Colonic mucosa (tissue), 4 donors: ENCODE measurements at places on chromosomes 2 and 18. TPM values are rescaled to one million over a fixed set of nuclear protein-coding genes. Genes with fewer than 3 reads are reported as not detected.

The PPP1R1C gene
- not detected for total RNA-seq

The LAMA3 gene
- 41.3 TPM for total RNA-seq

The TTN gene
- 0.99 TPM for total RNA-seq

The ACTG2 gene
- total RNA-seq = 1,198 TPM

The SULT1C4 gene
- total RNA-seq = 0.59 TPM

GRCh38 chr2:54983345-54984220 is 66.7 kb downstream of the RTN4 start:
- H3K4me1 ChIP-seq = no peaks in the 10 kb centered on the region
- H3K36me3 ChIP-seq = no peaks in the 10 kb centered on the region
- no peaks in the 10 kb centered on the region for H3K27me3 ChIP-seq

- no peaks in the 10 kb centered on the region for H3K4me1 ChIP-seq
- no peaks in the 10 kb centered on the region for H3K27me3 ChIP-seq
- H3K4me3 ChIP-seq = peak overlapping the region; percentile 96
- H3K36me3 ChIP-seq = no peaks in the 10 kb centered on the region
- peak; percentile 43 for DNase-seq
Observed at GRCh38 chr2:32358111-32358482, 1.3 kb downstream of the BIRC6 start.

- H3K4me1 ChIP-seq = no peaks in the 10 kb centered on the region
- no peaks in the 10 kb centered on the region for H3K27me3 ChIP-seq
- no peaks in the 10 kb centered on the region for H3K36me3 ChIP-seq
- H3K27ac ChIP-seq = no peak overlapping the region
- H3K4me3 ChIP-seq = no peak overlapping the region
Observed at GRCh38 chr2:209162129-209162528, 261.7 kb upstream of the MAP2 start.

GRCh38 chr2:43174368-43174916 is 52.0 kb downstream of the ZFP36L2 start:
- H3K27ac ChIP-seq = peak overlapping the region; percentile 66
- DNase-seq = peak; percentile 42
- H3K4me3 ChIP-seq = no peak overlapping the region

DNA sequence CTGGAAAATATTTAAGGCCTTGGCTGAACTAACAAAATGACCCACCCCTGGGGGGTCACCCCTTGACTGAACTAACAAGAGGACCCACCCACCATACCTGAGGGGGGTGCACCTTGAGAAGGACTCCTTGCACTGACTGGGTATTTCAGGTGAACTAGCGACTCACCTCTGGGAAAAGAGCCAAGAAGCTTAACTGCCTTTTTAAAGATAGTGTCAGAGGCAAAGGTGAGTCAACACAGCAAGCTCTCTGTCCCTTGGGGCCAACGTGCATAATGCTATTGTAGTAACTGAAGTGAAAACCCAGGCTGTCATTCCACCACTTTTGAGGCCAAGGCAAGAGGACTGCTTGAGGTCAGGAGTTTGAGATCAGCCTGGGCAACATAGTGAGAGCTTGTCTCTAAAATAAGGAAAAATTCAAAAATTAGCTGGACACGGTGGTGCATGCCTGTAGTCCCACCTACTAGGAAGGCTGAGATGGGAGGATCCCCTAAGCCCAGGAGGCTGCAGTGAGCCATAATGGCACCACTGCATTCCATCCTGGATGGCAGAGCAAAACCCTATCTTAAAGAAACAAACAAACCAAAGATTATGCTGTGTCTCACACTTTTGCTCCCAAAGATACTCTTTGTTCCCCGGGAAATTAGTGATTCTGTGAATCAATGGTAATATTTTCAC is 36.4 kb upstream of the ZCCHC2 start:
- peak; percentile 77 for DNase-seq
- H3K4me3 ChIP-seq = no peak overlapping the region
- no peaks in the 10 kb centered on the region for H3K36me3 ChIP-seq
- peaks cover 5% of the 10 kb centered on the region for H3K4me1 ChIP-seq

DNA sequence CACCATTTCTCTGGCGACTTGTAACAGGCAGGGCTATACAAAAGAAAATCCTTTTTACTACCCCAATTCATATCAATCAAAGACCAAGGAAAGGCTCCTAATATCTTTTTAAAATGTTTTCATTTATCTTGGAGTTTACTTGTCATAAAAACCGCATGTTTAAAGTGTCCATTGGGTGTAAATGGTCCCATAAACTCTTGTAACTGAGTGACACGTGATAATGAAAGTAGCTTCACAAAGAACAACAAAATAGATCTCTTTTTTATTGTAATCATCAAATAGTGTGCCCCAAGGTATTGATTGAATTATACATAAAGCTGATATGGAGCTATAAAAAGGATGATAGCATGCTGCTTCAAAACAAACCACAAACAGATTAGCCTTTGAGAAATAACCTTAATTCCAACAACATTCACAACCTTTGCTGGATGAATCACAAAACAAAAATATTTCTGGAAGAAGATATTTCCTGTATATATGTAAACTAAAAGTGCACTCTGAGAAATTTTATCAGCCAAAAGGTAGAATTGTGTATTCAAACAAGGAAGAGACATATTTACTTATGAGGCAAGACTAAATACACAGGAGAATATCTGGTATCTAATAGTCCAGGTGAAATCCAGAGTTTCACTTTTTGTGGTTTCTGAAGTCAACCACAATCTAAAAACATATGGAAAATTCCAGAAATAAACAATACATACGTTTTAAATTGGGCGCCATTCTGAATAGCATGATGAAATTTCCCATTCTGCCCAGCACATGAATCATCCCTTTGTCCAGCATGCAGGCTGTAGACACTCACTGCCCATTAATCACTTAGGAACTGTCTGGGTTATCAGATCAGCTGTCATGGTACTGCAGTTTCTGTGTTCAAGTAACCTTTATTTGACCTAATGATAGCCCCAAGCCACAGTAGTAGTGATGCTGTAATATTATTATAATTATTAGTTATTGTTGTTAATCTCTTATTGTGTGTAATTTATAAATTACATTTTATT is 237.5 kb downstream of the PIK3C3 start:
- no peaks in the 10 kb centered on the region for H3K27me3 ChIP-seq
- no peak overlapping the region for H3K27ac ChIP-seq
- H3K4me3 ChIP-seq = no peak overlapping the region
- no peaks in the 10 kb centered on the region for H3K36me3 ChIP-seq
- DNase-seq = no peak

DNA sequence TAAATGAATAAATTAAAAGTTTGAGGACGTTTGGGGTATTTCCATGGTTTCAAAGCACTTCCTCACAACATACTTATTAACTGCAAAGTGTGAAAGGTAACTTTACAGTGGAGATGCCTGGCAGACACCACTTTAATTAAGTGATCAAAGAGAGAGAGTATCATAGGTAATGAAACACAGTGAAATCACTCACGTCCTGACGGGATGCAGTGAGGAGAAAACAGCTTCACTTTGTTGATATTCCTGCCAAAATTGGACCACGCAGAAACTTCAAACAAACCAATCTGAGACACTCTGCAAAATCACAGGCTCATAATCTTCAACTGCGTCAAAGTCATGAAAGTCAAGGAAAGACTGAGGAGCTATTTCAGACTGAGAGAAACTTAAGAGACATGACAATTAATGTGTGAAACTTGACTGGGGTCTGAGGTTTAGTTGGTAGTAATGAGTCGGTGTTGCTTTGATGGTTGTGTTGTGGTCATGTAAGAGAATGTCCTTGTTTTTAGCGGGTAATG is 66.0 kb upstream of the ITGB6 start:
- peaks cover 4% of the 10 kb centered on the region for H3K4me1 ChIP-seq
- H3K27ac ChIP-seq = no peak overlapping the region
- no peaks in the 10 kb centered on the region for H3K36me3 ChIP-seq
- H3K4me3 ChIP-seq = no peak overlapping the region

- no peak overlapping the region for H3K4me3 ChIP-seq
- H3K27ac ChIP-seq = no peak overlapping the region
- no peaks in the 10 kb centered on the region for H3K27me3 ChIP-seq
Observed at GRCh38 chr2:25380586-25381375, 39.1 kb upstream of the DNMT3A start.

- H3K27me3 ChIP-seq = no peaks in the 10 kb centered on the region
- no peak overlapping the region for H3K4me3 ChIP-seq
- H3K4me1 ChIP-seq = no peaks in the 10 kb centered on the region
- no peak overlapping the region for H3K27ac ChIP-seq
- no peak for DNase-seq
Observed at GRCh38 chr2:126635736-126636135, 20.2 kb upstream of the GYPC start.

GRCh38 chr2:232890896-232891601 is 21.0 kb downstream of the SNORC start:
- H3K27ac ChIP-seq = no peak overlapping the region
- no peak overlapping the region for H3K4me3 ChIP-seq
- H3K27me3 ChIP-seq = no peaks in the 10 kb centered on the region
- DNase-seq = no peak
- no peaks in the 10 kb centered on the region for H3K4me1 ChIP-seq
- H3K36me3 ChIP-seq = no peaks in the 10 kb centered on the region

GRCh38 chr2:153360239-153360638 is 118.3 kb downstream of the RPRM start:
- H3K4me3 ChIP-seq = no peak overlapping the region
- no peak for DNase-seq
- no peaks in the 10 kb centered on the region for H3K36me3 ChIP-seq
- no peaks in the 10 kb centered on the region for H3K27me3 ChIP-seq

- no peak overlapping the region for H3K4me3 ChIP-seq
- no peak for DNase-seq
- H3K36me3 ChIP-seq = no peaks in the 10 kb centered on the region
- H3K27me3 ChIP-seq = no peaks in the 10 kb centered on the region
Observed at GRCh38 chr2:226122041-226122440, 677.6 kb downstream of the IRS1 start.
